ENCODE measurements at places on chromosomes 1 and 21. TPM values are rescaled to one million over a fixed set of nuclear protein-coding genes. Genes with fewer than 3 reads are reported as not detected.

GRCh38 chr1:70415882-70416281 lies 4.8 kb downstream of the CTH start:
- no peak for DNase-seq

- DNase-seq: no peak
These were observed 19.9 kb downstream of the CATSPER4 start for GRCh38 chr1:26210147-26210870.

DNA sequence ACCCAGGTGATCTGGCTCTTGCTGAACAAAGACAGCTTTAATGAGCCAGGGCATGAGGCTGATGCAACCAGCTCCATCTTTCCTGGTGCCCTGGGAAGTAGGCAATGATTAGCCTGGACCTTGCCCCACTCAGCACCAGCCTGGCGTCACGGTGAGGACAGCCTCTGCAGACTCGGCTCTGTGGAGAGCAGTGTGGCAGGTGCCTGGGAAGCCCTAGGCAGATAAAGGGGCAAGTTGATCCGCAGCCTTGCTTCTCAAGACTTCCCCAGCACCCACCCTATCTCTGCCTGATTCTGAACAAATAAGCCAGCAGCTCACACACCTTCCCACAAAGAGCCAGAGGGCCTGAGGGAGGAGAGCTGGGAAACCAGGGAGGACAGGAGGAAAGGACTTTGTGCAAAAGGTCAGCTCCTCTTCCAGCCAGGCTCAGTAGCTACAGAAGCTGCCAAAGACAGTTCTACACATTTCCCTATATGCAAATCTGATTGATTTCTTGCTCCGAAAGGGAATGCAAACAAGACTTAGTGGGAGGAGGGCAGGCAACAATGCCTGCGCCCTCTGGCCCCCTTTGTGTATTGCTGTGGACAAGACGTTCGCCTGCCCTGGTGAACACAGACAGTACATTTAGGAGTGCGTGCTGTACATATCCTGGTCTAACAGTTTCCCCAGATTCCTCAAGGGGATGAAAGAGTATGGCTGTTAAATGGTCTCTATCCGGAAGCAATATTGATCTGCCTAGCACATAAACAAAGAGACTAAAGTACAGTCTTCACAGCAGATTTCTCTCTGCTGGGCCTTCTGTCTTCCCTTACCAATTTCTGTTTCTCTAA lies 63.8 kb downstream of the BCAR3 start:
- DNase-seq: no peak

DNA sequence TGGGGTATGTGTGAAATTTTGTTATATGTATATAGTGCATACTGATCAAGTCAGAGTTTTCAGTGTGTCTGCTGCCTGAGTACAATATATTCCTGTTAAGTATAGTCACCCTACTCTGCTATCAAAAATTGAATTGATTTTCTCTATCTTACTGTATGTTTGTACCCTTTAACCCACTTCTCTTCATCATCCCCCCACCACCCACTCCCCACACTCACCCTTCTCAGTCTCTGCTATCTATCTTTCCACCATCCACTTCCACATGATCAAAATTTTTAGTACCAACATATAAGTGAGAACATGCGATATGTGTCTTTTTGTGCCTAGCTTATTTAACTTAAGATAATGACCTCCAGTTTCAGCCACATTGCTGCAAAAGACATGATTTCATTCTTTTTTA lies 4.2 kb downstream of the LY9 start:
- DNase-seq: no peak

GRCh38 chr1:39450956-39451606 lies 40.4 kb upstream of the BMP8A start:
- no peak for DNase-seq

DNA sequence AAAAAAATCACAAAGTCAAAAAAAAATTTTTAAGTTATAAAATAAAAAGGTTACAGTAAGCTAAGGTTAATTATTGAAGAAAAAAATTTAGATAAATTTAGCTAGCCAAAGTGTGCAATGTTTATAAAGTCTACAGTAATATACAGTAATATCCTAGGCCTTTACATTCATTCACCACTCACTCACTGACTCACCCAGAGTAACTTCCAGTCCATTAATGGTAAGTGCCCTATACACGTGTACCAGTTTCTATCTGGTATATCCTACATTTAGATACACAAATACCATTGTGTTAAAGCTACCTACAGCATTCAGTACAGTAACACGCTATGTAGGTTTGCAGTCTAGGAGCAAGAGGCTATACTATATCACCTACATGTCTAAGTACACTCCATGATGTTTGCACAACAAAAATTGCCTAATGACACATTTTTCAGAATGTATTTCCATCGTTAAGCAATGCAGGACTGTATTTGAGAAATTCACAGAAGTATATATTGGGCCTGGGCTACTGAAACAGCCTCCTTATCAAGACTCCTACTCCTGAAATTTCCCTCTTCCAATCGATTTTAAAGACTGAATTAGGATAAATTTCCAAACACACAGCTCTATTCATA lies 155.1 kb downstream of the COP1 start:
- DNase-seq: no peak

Gene FLAD1
- total RNA-seq: 97.0 TPM

GRCh38 chr1:85421179-85421578 lies 43.8 kb downstream of the DDAH1 start:
- DNase-seq: no peak

Gene PADI1
- total RNA-seq: 0.20 TPM

- DNase-seq: peak; percentile 59
These were observed 9.2 kb downstream of the SFT2D2 start for GRCh38 chr1:168234846-168235547.

Gene LENEP
- 2.8 TPM for total RNA-seq

GRCh38 chr1:33306653-33307493 lies 14.0 kb downstream of the A3GALT2 start:
- peak; percentile 49 for DNase-seq

- no peak for DNase-seq
These were observed 30.7 kb downstream of the SLC2A1 start for GRCh38 chr1:42927920-42928505.

DNA sequence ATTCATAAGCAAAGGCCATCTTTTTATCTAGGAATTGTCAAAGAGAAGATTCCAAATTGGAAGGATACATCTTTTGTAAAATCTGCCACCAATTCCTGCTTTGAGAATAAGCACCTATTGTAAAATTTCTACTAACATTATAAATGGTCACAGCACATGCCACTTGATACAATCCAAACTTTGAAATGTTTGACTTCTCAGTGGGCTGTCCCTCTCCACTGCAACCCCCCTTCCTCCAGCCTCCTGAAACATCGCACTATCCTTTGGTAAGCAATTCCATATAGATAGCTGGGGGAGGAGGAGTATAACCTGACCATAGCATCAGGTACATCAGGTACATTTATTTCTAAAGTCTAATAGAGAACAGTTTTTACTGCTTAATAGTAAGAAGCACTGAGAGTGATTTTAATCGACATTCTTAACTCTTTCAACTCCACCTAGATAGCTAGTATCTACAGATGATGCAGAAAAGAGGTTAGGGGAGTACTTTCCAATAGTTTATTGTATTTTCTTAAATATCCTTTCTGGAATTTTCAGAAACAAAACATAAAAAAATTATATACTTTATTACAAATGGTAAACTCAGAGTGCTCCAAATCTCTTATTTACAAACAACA lies 2.9 kb downstream of the JUN start:
- no peak for DNase-seq

- no peak for DNase-seq
These were observed 8.6 kb upstream of the PIGV start for GRCh38 chr1:26779098-26779668.

Gene AIRE
- total RNA-seq: 0.17 TPM

DNA sequence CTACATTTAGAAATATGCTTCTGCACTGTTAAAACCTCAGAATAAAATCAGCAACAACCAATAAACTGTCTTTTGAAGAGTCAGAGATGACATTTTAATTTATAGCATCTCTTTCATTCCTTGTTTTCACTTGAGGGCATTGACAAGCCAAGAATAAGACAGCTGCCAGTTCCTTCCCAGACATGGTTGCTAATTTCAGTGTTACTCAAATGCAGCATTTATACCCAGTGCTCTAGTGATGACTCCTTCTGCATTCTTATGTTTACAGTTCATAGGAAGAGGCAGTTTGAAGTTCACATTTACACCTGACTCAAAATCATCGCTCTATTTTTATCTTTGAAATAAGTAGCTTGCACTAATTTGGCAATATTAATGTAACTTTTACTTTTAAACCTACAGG lies 44.9 kb downstream of the PLA2G4A start:
- DNase-seq: no peak

DNA sequence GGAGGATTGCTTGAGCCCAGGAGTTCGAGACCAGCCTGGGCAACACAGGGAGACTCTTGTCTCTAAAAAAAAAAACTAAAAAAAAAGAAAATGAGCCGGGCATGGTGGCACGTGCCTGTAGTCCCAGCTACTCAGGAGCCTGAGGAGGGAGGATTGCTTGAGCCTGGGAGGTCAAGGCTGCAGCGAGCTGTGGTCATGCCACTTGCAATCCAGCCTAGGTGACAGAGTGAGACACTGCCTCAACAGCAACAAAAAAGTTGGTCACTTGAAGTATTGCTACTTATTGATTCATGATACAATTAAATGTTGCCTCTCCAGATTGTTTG lies 57.9 kb upstream of the CXADR start:
- DNase-seq: no peak

DNA sequence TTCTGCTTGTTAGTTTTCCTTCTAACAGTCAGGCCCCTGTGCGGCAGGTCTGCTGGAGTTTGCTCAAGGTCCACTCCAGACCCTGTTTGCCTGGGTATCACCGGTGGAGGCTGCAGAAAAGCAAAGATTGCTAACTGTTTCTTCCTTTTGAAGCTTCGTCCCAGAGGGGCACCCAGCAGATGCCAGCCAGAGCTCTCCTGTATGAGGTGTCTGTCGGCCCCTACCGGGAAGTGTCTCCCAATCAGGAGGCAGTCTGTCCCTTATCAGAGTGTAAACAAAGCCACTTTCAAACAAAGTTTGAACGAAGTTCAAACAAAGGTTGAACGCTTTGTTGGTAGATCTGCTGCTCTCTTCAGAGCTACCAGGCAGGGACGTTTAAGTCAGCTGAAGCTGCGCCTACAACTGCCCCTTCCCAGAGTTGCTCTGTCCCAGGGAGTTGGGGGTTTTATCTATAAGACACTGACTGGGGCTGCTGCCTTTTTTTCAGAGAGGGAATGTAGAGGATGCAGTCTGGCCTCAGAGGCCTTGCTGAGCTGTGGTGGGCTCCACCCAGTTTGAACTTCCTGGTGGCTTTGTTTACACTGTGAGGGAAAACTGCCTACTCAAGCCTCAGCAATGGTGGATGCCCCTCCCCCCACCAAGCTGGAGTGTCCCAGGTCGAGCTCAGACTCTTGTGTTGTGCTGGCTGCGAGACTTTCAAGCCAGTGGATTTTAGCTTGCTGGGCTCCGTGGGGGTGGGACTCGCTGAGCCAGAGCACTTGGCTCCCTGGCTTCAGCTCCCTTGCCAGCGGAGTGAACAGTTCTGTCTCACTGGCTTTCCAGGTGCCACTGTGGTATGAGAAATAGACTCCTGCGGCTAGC lies 401.8 kb downstream of the SRGAP2C start:
- peak; percentile 74 for DNase-seq

DNA sequence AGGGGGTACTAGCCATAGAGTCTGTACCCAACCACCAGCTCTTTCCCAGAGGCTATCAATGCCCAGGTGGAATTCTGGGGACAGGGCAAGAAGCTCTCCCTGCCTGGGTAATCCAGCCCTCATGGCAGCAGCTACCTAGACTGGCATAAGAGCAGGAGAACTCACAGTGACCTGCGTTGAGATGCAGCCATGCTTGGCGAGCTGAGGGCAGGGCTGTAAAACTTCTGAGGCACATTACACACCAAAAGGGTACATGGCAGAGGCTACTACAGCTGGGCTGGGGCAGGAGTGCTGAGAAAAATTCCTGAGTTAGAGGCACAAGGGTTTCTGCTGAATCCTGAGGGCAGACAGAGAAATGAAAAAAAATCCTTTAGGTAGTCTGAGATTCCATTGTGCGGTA lies 927.9 kb upstream of the B3GALT2 start:
- no peak for DNase-seq

- peak; percentile 32 for DNase-seq
These were observed 58.1 kb downstream of the SCCPDH start for GRCh38 chr1:246782120-246782900.

- no peak for DNase-seq
These were observed 14.5 kb downstream of the TIAM1 start for GRCh38 chr21:31329456-31330143.

- DNase-seq: no peak
These were observed 494 bp downstream of the UBE2J2 start for GRCh38 chr1:1273209-1273511.

DNA sequence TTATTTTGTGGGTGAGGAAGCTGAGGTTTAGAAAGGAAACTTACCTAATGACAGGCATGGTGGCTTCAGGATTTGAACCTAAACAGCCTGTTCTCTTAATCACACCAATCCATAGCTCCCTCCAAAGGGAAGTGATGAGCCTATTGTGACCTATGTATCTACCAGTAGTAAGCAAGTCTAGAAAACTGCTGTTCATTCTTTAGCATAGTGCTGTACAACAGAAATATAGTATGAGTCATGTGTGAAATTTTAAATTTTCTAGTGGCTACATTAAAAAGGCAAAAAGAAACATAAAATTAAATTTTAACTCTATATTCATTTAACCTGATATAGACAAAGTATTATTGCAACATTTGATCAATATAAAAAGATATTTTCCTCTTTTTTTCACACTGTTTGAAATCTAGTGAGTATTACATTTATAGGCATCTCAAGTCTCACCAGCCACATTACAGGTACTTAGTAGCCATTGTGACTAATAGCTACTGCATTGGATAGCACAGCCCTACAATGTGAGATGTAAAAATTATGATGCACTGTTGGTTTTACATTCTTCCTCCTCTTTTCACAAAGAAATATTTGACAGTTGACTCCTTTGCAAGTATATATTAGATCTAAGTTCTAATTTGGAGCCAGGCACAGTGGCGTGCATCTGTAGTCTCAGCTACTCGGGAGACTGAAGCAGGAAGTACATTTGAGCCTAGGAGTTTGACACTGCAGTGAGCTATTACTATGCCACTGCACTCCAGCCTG lies 16.6 kb downstream of the IPO9 start:
- DNase-seq: no peak

DNA sequence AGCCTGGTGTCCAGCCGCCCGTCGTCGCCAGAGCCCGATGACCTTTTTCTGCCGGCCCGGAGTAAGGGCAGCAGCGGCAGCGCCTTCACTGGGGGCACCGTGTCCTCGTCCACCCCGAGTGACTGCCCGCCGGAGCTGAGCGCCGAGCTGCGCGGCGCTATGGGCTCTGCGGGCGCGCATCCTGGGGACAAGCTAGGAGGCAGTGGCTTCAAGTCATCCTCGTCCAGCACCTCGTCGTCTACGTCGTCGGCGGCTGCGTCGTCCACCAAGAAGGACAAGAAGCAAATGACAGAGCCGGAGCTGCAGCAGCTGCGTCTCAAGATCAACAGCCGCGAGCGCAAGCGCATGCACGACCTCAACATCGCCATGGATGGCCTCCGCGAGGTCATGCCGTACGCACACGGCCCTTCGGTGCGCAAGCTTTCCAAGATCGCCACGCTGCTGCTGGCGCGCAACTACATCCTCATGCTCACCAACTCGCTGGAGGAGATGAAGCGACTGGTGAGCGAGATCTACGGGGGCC lies 1.2 kb downstream of the OLIG2 start:
- peak; percentile 55 for DNase-seq

Measured in H9 (cell line).